ENCODE measurements at places on chromosomes 11 and 22. TPM values are rescaled to one million over a fixed set of nuclear protein-coding genes. Genes with fewer than 3 reads are reported as not detected.
A peak's percentile ranks its signal among the peaks of the same experiment; 100 is the strongest.

KLHL35 gene
- 0.35 TPM for total RNA-seq

TYR gene
- total RNA-seq, result not detected

GRCh38 chr11:92329646-92330045 is 105.0 kb downstream of the FAT3 start:
- H3K27ac ChIP-seq, result peak overlapping the region; percentile 21
- DNase-seq, result no peak
- H3K4me3 ChIP-seq, result no peak overlapping the region
- H3K36me3 ChIP-seq, result no peaks in the 10 kb centered on the region
- H3K4me1 ChIP-seq, result peaks cover 12% of the 10 kb centered on the region

PIM3 gene
- total RNA-seq, result 31.2 TPM

- H3K27me3 ChIP-seq, result no peaks in the 10 kb centered on the region
- no peak overlapping the region for H3K4me3 ChIP-seq
- no peaks in the 10 kb centered on the region for H3K4me1 ChIP-seq
- no peak overlapping the region for H3K27ac ChIP-seq
- no peak for DNase-seq
These were observed 168.9 kb upstream of the CHORDC1 start for GRCh38 chr11:90391756-90392155.

- no peak for DNase-seq
- no peak overlapping the region for H3K27ac ChIP-seq
- no peaks in the 10 kb centered on the region for H3K36me3 ChIP-seq
- H3K27me3 ChIP-seq, result no peaks in the 10 kb centered on the region
- H3K4me1 ChIP-seq, result peaks cover 8% of the 10 kb centered on the region
These were observed 109.3 kb downstream of the FBXO7 start for GRCh38 chr22:32583921-32584335.

Measured in H1 (cell line).